ENCODE measurements at places on chromosomes 7 and 10. TPM values are rescaled to one million over a fixed set of nuclear protein-coding genes. Genes with fewer than 3 reads are reported as not detected.

DNA sequence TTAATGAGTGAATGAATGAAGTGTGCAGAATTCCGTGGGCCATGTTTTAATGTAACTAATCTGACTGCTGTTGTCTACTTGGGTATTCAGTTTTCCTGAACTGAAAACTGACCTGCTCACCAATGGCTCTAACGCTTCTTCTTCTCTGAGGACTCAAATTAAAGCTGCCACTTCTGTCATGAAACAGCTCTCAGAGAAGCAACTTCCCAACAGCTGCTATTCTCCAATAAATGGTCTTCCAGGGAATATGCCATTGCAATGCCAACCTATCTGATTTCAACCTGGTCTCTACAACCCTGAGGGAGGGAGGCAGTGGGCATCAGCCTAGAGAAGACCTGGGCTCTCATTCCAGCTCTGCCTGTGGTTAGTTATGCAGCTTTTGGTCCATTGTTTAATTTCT, 69.4 kb downstream of the FRMD4A start:
- DNase-seq, result no peak

- no peak for DNase-seq
Measured at GRCh38 chr10:59960751-59961150, 54.4 kb upstream of the CCDC6 start.

GRCh38 chr10:94879214-94879613, 59.2 kb upstream of the CYP2C9 start:
- DNase-seq, result no peak

- DNase-seq, result no peak
Measured at GRCh38 chr7:116501425-116502167, 2.1 kb downstream of the CAV2 start.

GRCh38 chr10:122999347-122999746, 9.2 kb downstream of the IKZF5 start:
- DNase-seq, result no peak

The UBN2 gene
- total RNA-seq, result 42.0 TPM

DNA sequence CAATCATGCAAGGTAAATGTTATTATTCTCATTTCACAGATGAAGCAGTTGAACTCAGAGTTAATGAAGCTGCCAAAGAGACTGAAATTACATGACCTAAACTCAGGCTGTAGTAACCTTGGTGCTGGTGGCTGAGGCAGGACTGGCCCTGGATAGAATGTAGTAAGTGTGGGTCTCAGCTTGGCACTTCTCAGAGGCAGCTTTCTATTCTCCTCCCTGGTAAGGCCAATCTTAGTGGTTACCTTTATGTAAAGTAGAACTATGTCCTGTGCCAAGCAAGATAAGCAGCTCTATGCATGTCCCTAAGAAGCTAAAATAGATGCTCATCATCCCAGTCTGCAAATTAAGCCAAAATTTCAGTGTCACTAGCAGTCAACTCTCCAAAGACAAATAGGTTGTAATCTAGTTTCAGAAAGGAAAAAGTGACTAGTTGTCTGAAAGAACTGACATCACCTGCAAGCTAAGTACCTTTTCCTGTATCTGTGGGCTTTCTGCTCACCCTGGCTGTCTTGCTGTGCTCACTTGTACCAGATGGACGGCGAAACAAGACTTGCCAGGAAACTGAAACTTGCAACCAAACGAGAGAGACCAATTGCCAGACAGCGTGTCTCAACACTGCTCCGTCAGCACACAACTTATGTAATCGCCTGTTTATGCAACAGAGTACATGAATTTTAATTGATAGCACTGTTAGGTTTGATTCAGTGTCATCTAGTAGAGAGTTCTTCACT, 43.7 kb downstream of the CH25H start:
- no peak for DNase-seq

GRCh38 chr10:102814873-102815661, 22.1 kb downstream of the CYP17A1 start:
- DNase-seq, result no peak

- no peak for DNase-seq
Measured at GRCh38 chr10:49185213-49185612, 3.0 kb downstream of the TMEM273 start.

GRCh38 chr7:112596981-112597380, 116.2 kb downstream of the LSMEM1 start:
- DNase-seq, result no peak

The NUPR2 gene
- not detected for total RNA-seq

- no peak for DNase-seq
Measured at GRCh38 chr10:114274616-114275453, 35.8 kb downstream of the VWA2 start.

DNA sequence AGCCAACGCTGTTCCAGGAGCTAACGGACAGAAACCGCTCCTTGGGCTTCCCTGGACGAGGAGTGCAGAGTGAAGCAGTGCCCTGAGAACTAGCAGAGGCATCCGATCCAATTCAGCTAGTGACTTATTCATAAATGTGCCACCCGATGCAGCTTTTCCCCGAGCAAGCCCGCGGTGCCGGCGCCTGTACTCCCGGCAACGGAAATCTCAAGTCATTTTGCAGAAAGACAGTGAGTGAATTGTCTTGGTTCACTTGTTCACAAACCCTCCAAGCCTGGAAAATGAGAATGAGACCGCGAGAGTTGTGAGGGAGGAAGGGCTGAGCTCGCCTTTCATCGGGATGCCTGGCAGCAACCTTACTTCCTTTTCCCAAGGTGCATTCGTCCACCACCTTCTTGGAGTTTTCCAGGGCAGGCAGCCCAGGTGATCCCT, 87.5 kb downstream of the COBL start:
- DNase-seq, result no peak

The EBF3 gene
- 2.8 TPM for total RNA-seq

- no peak for DNase-seq
Measured at GRCh38 chr10:12549297-12549696, 199.9 kb downstream of the CAMK1D start.

- DNase-seq, result no peak
Measured at GRCh38 chr7:16627236-16627635, 18.3 kb downstream of the ANKMY2 start.

- DNase-seq, result no peak
Measured at GRCh38 chr7:129362496-129362895, 71.7 kb upstream of the STRIP2 start.

GRCh38 chr10:127161482-127161881, 34.9 kb downstream of the INSYN2A start:
- no peak for DNase-seq

GRCh38 chr7:135349746-135350145, 116.1 kb downstream of the STRA8 start:
- DNase-seq, result no peak

GRCh38 chr10:132790934-132791829, 5.2 kb upstream of the NKX6-2 start:
- no peak for DNase-seq

GRCh38 chr10:8238986-8239385, 184.5 kb downstream of the GATA3 start:
- no peak for DNase-seq

DNA sequence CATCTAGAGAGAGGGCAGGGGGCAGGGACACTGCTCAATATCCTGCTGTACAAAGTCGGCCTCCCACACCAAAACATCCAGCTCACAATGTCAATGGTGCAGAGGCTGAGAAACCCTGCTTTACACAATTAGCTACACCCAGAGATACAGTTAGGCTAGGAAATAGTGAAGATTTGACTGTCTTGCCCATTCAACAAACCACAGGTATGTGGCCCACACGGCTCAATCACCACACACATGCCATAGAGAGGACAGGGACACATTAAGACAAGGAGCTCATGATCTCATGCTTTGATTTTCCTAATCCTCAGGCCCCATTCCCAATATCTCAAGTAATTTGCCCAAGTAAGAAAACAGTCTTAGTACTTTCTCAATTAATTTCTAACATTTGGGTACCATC, 110.4 kb downstream of the OSBPL3 start:
- DNase-seq, result no peak

GRCh38 chr10:119333146-119333792, 125.9 kb downstream of the GRK5 start:
- peak; percentile 71 for DNase-seq

The HMX2 gene
- total RNA-seq, result not detected

GRCh38 chr10:44036425-44036824, 348.5 kb downstream of the CXCL12 start:
- DNase-seq, result no peak

DNA sequence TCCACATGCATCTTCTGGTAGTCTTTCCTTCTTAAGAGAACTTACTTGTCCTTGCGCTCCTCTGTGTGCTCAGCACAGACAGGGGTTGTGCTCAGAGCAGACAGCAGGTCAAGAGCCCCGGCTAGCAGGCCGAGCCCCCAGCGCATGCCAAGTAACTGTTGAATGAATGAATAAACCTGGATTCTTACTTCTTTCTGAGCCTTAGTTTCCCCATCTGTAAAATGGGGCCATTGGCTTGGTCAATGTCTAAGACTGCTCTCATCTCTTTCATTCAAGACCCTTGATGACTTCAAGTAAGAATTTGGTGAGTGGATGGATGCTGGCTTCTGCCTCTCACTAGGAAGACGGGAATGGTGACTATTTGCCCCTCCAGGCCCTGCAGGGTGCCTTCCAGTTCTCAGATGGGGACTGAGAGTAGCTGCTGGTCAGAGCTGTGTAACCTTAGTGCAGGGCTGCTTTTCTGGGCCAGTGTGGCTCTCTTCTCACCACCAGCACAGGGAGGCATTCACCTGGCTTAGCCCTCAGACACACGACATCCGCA, 78.1 kb downstream of the CDH23 start:
- DNase-seq, result no peak

The GOLGA7B gene
- total RNA-seq, result 0.27 TPM

GRCh38 chr7:127865466-127865865, 165.8 kb downstream of the LRRC4 start:
- DNase-seq, result no peak

- peak; percentile 15 for DNase-seq
Measured at GRCh38 chr7:64886956-64887545, 16.0 kb upstream of the ZNF273 start.

DNA sequence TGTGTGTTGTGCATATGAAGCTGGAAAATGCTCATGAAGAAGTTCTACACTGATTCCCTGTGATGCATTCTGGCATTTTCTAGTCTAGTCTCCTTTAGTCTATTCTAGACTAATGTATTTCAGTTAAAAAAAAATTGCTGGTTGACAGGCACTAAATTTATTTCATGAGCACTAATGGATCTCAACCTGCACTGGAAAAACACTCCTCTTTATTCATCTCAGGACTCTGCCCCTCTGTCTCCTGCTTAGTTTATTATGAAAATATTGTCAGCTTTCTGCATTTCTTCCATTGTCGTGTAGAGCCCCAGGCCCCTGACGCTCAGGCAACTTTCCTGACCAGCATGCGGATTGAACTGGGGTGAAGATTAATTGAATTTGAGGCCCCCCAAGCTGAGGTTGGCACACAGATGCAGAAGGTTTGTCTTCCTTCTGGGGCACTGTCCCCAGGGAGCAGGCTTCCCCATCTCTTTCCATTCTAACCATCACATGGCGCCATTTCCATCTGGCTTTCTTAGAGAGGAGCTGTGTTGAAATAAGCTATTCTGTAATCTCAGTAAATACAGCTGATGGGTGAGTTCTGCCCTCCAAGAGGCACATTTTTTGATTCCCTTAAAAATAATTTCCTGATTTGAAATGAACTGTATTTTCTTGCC, 128.7 kb downstream of the INSYN2A start:
- DNase-seq, result no peak

DNA sequence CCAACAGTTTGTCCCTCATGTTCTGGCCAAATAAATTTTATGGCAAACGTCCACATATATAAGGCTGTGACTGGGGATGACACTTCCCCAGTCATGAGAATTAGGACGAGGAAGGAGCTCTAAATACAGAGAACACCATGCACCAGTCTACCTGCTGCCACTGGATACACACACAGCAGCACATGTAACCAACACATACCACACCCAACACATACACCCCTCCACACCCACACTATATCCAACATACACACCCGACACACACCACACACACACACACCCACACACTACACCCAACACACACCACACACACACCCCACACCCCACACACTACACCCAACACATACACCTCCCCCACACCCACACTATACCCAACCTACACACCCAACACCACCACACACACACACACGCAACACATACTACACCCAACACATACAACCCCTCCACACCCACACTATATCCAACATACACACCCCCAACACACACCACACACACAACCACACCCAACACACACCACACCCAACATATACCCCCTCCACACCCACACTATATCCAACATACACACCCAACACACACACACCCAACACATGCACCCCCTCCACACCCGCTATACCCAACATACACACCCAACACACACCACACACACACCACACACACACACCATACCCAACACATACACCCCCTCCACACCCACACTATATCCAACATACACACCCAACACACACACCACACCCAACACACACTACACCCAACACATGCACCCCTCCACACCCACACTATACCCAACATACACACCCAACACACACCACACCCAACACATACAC, 74.1 kb downstream of the HIPK2 start:
- DNase-seq, result peak; percentile 17

DNA sequence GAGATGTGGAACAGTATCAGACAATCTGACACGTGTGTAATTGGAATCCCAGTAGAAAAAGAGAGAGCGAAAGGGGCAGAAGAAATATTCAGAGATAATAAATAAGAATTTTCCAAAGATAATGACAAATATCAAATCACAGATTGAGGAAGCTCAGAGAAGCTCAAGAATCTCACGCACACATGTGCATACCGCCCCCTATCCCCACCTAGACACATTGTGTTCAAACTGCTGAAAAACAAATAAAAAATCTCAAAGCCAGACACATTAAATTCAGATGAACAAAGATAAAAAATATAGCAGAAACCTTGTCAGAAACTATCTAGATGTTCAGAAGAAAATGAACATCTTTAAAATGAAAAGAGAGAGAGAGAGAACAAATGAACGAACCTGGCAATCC, 17.2 kb downstream of the SFR1 start:
- DNase-seq, result no peak

- DNase-seq, result no peak
Measured at GRCh38 chr10:1251769-1252168, 195.6 kb downstream of the WDR37 start.

DNA sequence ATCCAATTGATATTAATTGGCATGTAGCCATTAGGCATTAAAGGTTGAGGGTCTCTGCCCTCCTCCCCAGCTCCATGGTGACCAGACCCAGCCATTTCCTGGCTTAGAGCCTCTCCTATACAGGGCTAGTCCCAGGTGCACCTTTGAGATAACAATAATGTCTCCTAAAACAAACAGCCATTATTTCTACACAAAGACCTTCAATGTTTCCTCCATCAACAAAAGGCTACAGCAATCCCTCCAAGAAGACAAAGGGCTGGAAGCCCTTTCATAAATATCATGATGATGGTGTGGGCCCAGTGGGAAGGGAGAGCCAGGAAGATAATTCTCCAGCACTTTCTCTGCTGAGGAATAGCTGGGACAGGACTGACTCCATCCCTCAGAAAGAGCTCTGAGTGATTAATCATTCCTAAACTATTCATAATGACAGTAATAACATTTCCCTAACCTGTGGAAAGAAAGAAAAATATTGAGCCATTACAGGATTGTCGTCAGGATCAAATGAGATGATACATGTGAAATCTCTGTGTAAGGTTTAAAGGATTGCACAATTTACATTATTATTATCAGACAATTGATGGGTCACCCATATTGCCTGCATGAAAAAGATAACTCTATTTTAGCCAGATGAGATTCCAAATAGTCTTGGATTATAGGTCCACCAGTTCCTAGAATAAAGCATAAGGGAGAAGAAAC, 10.2 kb downstream of the PKD2L1 start:
- DNase-seq, result no peak

The TRPV5 gene
- total RNA-seq, result 0.15 TPM

GRCh38 chr7:130930681-130931080, 196.7 kb upstream of the KLF14 start:
- DNase-seq, result no peak

The ANKRD16 gene
- 13.3 TPM for total RNA-seq

GRCh38 chr7:105011831-105012502, 2.0 kb upstream of the KMT2E start:
- no peak for DNase-seq
